ENCODE measurements at places on chromosomes 16 and 17. TPM values are rescaled to one million over a fixed set of nuclear protein-coding genes. Genes with fewer than 3 reads are reported as not detected.

Gene SALL1
- 0.25 TPM for total RNA-seq

Gene ABCC3
- total RNA-seq = 137 TPM

Gene CD300LB
- not detected for total RNA-seq

Gene RBBP6
- 26.9 TPM for total RNA-seq
